ENCODE measurements at places on chromosomes 13 and 19. TPM values are rescaled to one million over a fixed set of nuclear protein-coding genes. Genes with fewer than 3 reads are reported as not detected.

The OR7C1 gene
- 0.02 TPM for polyA plus RNA-seq

The CERS1 gene
- polyA plus RNA-seq, result not detected

The URAD gene
- polyA plus RNA-seq, result not detected

The PEPD gene
- polyA plus RNA-seq, result 61.5 TPM

The ZFP82 gene
- 0.28 TPM for polyA plus RNA-seq

The FUT6 gene
- not detected for polyA plus RNA-seq

DNA sequence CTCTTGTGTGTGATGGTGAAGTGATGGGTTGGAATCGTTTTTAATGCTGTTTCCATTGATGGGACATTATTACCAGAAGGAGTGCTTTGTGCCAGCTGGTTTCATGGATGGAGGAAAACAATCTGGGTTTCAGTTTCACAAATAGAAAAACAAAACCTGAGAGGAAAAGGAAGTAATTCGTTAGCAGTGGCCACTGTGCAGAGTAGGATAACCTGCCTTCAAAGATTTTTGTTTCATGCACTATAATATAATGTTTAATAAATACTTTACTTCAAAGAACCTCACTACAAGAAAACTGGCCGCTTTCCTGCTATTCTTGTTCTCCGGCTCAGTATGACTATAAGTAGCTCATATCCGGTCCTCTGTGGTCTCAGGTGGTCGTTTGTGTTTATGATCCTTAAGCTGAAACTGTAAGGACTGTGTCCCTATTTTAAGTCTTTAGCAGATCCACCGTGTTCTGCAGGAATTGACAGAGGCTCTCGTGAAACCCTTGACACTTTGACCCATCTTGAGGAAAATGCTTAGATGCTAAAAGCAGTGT is 104.7 kb downstream of the GGACT start:
- DNase-seq, result no peak

DNA sequence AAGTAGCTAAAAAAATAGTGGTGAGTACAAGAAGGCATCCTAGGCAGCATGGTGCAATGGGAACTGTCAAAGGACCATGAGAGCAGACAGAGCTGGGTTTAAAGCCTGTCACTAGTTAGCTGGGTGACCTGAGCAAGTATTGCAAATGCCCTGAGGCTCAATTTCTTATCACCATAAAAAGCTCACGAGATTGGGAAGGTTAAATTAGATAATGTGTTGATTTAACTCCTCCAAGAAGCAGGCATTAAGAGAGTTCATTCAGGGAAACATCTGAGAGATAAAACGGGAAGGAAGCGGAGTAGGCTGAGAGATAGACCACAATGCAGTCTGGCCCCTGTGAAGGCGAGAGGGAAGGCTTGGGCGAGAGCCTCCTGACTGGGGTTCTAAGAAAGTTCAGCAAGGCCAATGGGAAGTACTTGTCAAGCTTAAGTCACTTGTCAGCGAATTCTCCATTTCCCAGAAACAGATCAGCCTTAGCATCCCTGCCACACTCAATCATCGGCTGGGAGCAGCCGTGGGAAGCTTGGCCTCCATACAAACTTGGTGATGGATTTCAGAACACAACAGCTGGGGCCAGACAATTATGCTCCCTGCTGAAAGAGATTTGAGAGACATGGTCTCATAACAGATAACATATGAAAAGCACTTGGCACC is 105.5 kb downstream of the POU4F1 start:
- no peak for DNase-seq

DNA sequence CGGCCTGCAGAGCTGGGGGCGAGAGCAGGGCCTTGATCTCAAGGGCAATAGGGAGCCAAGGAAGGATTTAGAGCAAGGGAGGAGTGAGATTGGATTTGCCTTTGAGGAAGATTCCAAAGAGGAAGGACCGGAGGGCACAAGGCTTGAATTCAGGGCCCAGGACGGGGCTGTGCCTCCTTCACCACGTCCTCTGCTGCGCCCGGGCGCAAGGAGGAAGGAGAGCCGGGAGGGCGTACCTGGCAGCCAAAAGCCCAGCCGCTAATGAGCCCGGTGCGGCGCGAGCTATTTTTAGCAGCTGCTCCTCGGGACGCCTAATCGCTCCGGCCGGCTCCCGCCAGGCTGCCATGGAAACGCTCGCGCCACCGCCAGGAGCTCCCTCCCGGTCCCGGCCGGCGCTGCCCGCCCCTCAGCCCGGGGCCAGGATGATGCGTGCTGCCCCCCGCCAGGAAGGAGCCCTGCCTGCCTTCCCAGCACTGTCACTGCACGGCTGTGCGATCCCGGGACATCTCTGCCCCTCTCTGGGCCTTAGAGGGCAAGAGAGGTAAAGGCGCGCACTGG is 31.3 kb downstream of the TINCR start:
- DNase-seq, result no peak

DNA sequence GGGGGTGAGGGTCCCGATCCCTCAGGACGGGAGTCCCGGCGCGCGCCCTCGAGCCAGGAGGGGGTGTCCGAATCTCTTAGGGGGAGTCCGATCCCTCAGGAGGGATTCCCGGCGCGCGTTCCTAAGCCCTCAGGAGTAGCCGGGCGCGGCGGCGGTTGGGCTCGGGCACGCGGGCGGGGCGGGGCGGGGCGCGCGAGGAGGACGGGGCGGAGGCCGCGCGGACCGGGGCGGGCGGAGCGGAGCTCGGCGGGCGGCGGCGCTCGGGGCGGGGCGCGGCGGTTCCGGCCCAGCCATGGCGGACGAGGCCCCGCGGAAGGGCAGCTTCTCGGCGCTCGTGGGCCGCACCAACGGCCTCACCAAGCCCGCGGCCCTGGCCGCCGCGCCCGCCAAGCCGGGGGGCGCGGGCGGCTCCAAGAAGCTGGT is at the start of gene CUL4A:
Gene CUL4A (plus strand): TSS at position 278 of the 423 bp plus-strand sequence. CDS start 15 bp downstream, at position 293.
- peak; percentile 42 for DNase-seq

DNA sequence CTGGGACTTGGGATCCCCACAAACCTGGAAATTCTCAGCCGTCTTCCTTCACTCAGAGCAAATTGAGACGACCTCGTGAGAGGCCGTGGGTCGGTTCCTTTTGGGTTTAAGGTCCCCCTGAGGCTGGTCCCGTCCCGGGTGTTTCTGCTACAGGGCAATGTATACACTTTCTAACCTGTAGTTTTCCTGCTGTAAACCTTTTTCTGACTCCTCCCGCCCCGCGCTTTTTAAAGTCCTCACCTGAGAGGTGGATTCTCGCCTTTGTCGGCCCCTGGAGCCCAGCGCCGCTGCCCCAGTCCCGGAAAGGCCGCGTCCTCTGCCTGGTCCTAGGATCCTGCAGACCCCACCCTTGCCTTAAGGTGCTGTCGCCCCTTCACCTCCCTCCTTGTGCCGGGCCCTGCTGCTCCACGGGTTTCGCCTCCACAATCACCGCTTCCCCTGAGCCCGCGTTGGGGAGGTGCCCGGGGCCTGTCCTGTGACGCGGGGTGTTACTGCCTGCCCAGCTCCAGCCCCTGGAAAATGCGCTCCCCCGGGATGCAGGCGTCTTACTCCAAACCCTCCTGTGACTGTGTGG is 391 bp downstream of the ZNF761 start:
- no peak for DNase-seq

DNA sequence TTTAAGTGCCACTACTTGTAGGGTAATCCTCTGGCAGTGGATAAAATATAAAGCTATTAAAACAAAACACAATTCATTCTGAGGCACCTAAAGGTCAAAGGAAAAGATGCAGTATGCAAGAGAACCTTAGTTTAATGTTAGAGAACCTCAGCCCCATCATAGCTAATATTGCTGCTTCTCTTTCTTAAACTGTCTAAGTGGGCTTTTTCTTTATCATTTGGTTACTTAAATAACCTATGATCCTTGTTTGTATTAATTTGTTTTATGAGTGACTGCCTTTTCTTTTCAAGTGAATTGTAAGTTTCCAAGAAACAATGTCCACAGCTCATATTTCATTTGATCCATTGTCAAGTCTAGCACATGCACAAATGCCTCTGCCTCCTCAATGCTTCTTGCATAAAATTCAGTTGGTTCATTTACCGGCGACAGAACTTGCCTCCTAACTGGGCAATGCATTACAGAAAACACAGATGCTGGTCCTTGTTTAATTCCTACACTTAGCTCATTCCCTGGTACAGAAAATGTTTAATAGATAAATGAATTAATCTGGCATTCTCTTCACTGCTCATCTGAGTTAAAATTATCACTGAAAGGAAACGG is 1049.8 kb downstream of the OLFM4 start:
- DNase-seq, result no peak

- peak; percentile 62 for DNase-seq
Observed at GRCh38 chr19:19460258-19460731, 54.8 kb downstream of the GATAD2A start.

- DNase-seq, result no peak
Observed at GRCh38 chr13:60990032-60990733, 425.5 kb downstream of the PCDH20 start.

DNA sequence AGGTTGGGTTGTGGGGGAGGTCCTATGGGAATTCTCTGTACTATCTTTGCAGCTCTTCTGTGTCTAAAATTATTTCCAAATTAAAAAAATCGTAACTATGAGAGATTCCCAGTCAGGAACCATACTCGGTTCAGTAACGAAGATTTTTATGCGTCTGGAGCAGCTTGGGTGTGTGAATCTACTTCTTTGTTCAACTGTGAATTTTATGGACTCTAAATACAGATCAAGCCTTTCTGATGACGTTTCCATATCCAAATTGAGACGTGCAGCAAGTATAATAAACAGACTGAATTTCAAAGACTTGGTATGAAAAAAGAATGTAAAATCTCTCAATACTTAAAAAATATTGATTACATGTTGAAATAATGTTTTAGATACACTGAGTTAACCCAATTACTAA is 30.9 kb downstream of the MLLT1 start:
- DNase-seq, result no peak

DNA sequence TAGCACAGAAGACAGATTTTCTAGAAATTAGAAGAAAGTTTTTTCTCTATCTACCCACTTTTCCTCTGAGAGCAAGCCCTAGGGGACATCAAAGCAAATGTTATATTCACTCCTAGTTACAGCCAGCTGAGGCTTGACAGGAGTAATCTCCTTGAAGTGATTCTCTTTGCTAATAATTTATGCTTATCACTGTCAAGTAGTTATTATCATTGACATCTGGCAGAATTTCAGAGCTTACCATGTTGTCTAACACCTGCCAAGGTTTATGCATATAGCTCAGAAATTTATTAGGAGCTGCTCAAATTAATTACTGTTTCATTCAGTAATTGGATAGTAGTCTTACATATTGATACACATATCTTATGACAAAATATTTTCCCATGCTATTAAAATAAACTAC is 465.9 kb upstream of the ATXN8OS start:
- no peak for DNase-seq

DNA sequence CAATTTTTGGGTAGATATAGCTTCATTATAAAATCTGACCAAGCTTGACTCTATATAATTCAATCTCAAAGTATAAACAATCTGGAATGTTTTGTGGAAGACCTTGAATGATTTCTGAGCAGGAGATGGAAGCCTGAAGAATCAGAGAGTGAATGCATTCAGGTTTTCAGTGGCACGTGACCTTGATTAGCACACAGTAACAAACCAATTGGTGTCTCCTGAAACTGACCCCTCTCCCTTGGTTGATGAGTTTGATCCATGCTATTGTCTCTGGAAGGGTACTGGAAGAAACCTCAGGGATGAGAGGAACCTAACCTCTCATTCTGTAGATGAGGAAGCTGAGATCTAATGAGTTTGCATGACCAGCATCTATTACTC is 39.6 kb downstream of the PCDH8 start:
- DNase-seq, result no peak

GRCh38 chr19:46218160-46218559 is 11.4 kb upstream of the IGFL1 start:
- no peak for DNase-seq

DNA sequence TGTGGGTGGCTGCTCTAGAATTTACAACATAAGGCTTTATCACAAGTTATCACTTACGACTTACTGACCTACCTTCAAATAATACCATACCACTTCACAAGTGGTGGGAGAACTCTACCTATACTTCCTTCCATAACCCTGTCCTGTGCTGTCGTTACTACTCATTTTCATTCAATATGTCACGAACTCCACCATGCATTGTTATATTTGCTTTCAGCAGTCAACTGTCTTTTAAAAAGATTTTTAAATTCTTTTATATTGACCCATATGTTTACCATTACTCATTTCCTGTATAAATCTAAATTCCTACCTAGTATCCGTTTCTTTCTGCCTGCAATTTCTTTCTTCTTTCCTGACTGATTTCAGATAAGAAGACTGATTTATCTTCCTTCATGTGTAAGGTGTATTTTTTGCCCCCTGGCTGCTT is 200.0 kb downstream of the KLF12 start:
- no peak for DNase-seq

DNA sequence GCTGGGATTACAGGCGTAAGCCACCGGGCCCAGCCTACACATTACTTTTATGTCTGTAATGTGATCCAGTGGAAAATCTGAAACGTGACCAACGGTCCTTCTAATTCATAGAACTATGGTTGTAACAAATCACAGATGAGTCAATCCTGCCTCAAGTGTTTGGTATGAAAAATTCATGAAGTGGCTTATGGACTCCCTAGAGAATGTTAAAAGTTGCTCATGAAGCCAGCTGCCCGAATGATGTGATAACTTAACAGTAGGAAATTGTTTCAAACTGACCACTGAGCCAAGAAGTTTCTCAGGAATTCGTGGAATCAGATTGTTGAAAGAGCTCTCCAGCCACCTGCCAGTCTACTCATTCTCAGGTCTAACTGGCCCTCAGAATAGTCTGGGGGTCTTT is 59.4 kb upstream of the FARP1 start:
- no peak for DNase-seq

GRCh38 chr13:26590951-26591350 is 33.5 kb downstream of the WASF3 start:
- DNase-seq, result no peak

GRCh38 chr13:66774046-66774445 is 456.1 kb downstream of the PCDH9 start:
- DNase-seq, result no peak

DNA sequence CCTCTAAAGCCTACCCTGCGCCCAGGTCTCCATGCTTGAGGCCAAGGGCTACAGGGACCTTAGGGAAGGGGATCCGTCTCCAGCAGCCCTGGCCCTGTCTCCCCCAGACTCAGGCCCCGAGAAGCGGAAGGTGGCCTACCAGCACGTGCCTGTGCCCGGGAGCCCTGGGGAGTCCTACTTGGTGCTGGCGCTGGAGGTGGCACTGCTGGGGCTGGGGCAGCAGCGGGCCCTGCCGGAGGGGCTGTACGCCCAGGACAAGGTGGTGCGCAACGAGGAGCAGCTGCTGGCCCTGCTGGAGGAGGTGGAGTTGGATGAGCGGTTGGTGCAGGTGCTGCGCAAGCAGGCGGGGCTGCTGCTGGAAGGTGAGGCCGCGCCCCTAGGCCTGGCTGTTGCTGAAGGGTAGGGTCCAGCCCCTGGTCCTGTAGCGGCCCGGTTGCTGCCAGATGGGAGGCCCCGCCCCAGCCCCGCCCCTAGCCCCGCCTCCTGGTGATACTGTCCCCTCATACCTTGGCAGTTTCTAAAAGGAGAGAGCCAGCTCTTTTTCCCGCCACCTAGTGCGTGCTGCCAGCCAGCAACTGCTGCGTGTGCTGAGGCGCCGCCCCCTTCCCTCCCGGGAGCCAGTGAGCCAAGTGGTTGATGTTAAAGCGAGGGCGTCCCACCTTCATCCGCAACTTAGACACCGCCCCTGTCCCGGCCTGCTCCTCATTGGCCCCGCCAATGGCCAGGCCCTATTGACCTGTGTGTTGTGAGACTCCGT is 22.6 kb downstream of the ZSWIM4 start:
- DNase-seq, result no peak

Data from CD14-positive monocyte (primary cell).